ENCODE measurements at places on chromosomes 2 and 18.

DNA sequence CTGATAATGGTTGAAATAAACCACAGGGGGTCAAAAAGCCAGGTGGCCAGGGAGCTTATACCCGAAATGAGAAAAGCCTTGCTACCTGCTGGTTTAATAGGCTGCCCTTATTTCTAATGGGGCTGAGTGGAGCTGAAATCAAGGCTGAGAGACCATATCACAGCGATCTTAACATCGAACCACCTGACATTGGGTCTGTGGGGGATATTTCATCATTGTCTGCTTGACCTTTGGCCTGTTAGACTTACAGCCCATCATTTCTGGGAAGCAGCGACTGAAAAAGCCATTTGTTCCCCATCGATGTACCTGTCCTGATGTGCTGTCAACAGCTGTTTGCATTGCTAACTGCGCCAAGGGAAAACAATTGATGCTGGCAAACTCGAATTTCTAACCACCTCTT lies 199.7 kb upstream of the SLC14A2 start:
- no peak for DNase-seq

GRCh38 chr2:228699400-228699799 lies 517.9 kb upstream of the SPHKAP start:
- DNase-seq, result no peak

DNA sequence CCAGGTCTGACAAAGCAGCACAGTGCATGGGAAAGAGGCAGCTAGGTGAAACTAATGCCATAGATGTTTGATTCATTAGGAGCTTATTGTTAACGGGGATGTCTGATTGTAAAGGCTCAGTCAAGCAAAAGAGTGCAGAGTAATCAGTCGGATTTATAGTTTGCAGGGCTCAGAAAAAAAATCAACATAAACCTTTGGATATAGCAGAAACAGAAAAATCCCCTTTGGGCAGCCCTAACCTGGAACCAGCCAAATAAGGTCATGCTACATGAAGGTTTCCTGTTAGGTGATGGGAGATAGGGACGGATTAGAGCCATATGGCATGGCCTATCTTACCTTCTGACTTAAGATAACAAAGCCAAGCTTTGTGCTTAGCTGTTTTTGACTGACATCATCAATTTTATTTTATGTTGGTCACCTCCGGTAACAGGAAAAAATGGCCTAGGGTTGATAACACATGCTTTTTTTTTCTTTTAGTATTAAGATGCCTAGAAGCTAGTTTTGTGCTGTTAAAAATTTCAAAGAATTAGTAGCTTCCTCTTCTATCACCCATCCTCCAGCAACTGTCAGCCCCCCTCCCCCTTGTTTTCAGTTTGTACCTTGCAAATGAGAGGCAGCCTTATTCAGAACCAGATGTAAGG lies 60.7 kb upstream of the ZEB2 start:
- DNase-seq, result no peak

GRCh38 chr2:17940091-17940630 lies 61.7 kb downstream of the KCNS3 start:
- no peak for DNase-seq

DNA sequence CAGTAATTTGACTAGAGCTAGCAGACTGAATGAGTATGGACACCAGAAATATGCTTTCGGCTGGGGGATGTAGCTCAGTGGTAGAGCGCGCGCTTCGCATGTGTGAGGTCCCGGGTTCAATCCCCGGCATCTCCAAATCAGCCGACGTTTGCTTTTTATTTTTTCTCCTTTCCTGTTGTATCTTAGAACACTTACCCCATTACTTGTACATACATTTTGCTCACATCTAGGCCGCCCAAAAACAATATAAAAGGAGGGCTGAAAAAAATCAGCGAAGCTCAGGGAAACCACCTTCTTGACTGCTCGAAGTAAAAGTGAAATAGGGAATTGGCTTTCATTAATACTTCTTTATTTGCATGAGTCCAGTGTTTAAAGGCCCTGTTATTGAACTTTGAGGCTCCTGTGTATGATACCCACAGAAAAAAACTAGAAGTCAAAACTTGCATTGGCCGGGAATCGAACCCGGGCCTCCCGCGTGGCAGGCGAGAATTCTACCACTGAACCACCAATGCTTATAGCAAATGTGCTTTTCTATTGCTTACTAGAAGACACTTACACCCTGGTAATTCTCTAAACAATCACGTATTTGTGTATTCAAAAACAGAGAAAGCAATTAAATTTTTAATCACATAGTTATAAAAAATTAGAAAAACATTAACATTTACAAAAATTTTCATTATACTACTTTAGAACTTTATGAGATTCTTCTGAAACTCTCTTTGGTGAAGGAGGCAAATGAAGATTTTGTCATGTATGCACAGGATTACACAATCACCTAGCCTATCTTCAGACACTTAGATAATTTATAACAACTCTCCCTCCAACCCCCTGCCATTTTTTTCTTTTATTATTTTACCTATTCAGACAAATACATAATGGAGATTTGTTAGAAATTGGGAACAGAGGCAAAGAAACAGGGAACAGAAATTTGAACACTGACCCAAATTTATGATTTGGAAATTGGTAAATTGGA lies 35.2 kb upstream of the GPD2 start:
- DNase-seq, result no peak

GRCh38 chr18:12017081-12017480 lies 35.8 kb downstream of the IMPA2 start:
- no peak for DNase-seq

GRCh38 chr2:172962824-172963223 lies 112.8 kb upstream of the MAP3K20 start:
- DNase-seq, result no peak

- DNase-seq, result no peak
These were observed 8.3 kb downstream of the C2orf81 start for GRCh38 chr2:74413001-74413698.

GRCh38 chr18:9827211-9827792 lies 58.5 kb upstream of the TXNDC2 start:
- no peak for DNase-seq

DNA sequence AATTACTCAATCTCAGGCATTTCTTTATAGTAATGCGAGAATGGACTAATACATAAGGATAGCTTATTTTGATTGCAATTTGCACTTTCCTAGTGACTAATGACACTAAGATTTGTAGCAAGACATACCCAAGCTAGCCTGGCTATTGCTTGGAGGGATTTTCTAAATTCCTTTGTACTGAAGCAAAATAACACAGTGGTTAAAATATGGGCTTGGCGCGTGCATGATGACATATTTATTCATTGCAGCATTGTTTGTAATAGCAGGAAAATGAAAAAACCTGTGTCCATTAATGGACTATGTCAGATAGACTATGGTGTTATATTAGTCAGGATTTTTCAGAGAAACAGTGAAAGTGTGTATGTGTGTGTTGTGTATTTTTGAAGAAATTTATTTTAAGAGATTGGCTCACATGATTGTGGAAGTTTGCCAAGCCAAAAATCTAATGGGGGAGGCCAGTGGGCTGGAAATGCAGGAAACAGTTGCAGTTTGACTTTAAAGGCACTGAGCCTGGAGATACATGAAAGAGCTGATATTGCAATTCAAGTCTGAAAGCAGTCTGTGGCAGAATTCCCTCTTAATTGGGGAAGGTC lies 16.7 kb upstream of the LAPTM4A start:
- no peak for DNase-seq

DNA sequence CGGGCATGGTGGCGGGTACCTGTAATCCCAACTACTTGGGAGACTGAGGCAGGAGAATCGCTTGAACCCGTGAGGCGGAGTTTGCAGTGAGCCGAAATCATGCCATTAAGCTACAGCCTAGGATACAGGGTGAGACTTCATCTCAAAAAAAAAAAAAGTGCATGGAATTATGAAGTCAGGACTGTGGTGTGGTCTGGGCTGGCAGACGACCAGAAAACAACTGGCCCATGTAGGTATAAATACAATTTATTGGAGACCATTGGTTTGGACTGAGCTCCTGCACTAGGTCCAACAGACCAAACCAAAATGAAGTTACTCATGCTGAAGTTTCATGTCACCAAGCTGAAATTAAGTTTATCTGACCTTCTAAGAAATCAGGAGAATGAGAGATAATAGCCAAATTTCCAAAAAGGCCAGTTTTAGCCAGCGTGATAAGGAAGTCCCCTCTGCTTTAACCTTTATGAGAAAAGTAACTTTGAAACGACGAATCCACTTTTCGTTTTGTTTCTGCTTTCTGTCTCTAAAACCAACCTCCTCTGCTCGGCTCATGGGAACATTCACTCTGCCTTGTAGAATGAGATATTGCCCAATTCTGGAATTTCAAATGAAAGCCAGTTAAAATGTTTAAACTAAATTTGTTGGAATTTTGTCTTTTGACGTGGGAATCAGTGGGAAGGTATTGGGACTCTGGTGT lies 17.7 kb upstream of the RAB10 start:
- no peak for DNase-seq

DNA sequence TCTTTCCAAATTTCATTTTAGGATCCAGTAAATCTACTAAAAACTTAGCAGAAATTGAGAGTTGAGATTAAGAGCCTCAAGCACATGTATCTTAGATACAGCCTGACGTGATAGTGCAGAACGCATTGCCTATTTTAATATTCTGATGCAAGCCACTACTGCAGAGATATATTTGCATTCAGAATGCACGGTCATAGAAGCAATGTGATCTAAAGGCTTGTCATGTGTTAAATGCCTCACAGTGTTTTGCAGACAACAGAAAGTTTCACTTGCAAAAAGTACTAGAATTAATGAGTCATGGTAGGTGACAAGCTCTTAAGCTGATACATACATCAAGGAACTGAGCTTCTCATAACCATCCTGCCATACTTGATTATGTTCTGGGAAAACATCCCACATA lies 886.7 kb upstream of the CHAC2 start:
- no peak for DNase-seq

GRCh38 chr2:218149098-218149497 lies 17.7 kb downstream of the CXCR1 start:
- no peak for DNase-seq

GRCh38 chr2:54983345-54984220 lies 66.7 kb downstream of the RTN4 start:
- no peak for DNase-seq

DNA sequence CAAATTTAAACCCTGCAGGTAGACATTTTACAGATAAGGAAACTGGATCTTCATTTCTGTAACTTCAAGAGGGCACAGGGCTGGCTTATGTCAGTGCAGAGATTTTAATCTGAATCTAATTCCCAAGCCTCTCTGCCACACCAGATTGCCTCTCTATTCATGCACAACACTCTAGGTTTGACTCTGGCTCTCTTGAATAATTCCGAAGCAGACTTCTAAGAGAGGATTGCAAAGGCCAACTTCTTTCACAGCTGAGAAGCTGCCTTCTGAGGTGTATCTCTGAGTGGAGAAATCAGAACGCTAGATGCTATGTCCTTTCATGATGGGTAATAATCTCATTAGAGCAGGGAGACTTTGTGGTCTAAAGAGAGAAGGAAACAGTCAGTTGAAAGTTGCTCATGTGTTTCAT lies 20.1 kb upstream of the MGAT5 start:
- DNase-seq, result no peak

DNA sequence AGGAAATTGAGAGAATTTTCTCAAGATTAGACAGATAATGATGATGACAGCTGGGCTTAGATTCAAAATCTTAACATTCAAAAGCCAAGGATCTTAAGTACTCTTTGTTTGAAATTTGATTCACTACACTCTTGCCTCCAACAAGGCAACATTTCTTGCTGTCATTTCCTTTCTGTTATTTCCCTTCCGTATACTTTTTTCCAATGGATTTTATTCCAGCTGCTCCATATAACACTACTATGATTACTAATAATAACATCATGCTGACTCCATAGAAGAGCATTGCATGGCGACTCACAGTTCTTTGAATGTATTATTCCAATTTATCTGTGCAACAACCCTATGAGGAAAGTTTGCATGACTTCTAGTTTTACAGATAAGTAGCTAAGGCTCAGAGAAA lies 33.9 kb upstream of the CCDC102B start:
- DNase-seq, result no peak

DNA sequence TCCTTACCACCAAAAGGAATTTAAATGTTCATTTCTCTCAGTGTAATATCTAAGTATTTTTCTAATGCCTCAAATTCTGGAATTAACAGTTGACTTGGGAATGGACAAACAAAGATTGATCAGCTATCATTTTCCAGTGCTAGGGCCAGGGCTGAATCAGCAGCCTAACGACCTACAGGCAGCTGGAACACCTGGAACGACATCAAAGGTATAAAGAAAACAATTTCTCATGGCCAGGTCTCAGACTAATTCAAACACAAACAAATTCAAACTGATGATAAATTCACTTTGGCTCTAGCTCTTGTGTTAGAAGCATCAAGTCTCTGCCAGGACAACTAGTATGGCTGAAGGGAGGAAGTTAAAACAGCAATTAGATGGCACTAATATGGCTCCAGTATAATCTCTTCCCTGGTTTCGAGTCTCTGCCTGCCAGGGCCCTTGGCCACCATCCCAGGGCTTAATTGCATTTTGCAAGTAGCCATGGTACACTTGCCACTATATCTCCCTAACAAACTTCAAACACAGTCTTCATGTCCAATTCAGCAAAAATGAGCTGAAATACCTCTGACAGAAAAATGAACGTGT lies 70.2 kb upstream of the FSHR start:
- no peak for DNase-seq

DNA sequence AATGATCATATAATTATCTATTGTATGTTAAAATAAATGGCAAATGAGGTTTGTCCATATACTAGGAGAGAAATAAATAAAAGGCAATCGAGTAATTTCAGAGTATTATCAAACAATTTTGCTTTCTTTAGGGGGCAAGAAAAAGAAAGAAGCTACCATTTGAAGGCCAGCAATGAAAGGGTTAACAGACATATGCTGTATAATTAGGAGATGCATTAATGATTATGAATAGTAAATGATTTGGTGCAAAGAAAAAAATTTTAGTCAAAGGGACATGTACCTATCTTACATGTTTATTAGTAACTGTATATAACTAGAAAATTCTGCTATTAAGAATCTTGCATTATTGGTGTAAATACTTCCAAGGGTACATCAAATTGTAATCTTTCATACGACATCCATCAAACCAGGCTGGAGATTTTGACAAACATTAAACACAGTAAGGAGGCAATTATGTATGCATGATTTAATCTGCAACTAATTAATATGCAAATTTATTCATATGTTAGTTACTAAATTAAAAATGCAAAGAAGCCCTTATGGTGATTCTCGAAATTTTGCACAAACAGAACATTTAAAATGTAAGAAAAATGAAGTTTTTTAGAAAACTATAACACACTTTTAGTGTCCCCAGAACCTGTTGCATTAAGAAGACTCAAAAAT lies 251.4 kb downstream of the TCF4 start:
- DNase-seq, result no peak

GRCh38 chr2:189179570-189179950 lies at the start of gene COL5A2:
Gene COL5A2, minus strand, starts transcription at chr2:189179761. Its CDS starts 157 bp downstream, at chr2:189179604.
- no peak for DNase-seq

GRCh38 chr2:138271467-138271866 lies 230.1 kb upstream of the SPOPL start:
- no peak for DNase-seq

DNA sequence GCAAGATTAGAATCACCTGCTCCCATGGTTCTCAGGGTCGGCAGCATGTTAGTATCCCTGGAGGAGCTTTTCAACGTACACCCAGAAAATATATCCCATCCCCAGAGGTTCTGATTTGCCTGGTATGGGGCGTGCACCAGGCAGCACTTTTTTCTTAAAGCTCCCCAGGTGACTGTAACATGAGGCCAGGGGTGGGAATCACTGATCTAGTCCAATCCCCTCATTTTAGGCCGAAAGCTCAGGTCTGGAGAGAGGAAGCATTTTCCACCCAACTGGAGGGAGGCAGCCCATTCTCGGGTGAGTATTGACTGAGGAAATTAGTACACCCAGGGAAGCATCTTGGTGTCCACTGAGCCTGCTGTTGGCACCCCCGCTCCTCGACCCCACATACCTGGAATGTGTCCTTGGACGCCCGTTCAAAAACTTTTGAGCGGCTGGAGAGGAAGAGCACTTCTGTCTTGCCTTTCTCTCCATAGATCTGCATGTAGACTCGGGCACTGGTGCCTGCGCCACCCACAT lies 94.3 kb downstream of the LOXHD1 start:
- DNase-seq, result no peak
